NCI-H2081 (cell line): ENCODE measurements at places on chromosomes 16 and 17.
A peak's percentile ranks its signal among the peaks of the same experiment; 100 is the strongest.

GRCh38 chr17:6623941-6624340 lies 16.6 kb downstream of the KIAA0753 start:
- DNase-seq, result no peak

- DNase-seq, result no peak
Observed at GRCh38 chr16:22727285-22728166, 86.4 kb upstream of the HS3ST2 start.

DNA sequence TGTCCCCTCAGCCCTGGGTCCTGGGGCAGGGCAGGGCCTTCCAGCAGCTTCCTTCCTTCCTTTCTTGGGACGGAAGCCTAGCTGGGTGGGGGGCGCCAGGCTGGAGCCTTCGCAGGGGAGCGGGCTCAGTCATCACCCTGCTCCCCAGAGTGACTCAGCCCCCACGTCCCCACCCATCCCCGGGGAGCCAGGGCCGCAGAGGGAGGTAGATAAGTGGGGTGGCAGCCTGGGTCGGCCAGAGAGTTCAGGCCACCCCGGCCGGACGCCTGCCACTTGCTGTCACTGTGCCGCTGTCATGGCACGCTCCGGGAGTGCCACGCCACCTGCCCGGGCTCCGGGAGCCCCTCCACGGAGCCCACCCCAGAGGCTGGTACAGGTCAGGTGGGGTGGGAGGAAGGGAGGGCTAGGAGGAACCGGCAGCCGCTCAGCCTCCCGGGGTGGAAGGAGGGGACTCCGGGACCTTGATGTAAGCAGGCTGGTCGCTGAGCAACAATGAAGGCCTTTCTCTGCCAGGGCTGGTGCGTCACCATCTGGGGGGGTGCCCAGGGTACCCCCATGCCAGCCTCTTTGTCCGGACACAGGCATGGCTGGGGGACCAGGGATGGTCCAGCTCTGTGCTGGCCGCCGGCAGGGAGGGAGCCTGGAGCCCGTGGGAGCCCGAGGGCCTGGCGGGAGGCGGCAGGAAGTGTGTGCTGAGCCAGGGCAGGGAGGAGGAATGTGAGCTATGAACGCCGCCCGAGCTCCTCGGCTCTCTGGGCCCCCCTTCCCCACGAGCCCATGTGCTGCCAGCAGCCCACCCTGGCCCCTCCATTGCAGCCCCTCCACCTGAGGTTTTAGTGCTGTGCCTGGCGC lies 6.6 kb downstream of the NHERF2 start:
- DNase-seq, result no peak

DNA sequence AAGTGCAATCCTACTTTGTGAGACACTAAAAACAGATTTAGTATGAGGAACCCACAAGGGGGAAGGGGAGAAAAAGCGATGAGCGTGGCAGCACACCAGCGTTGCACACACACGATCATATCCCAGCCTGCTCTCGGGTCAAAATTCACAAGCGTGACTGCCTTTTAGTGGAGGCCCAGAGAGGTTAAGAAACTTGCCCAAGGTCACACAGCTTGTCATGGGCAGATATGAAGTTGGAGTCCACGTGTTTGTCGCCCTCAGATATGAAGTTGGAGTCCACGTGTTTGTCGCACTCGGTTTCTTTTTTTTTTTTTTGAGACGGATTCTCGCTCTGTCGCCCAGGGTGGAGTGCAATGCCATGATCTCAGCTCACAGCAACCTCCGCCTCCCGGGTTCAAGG lies 58.3 kb downstream of the TIMM22 start:
- no peak for DNase-seq

DNA sequence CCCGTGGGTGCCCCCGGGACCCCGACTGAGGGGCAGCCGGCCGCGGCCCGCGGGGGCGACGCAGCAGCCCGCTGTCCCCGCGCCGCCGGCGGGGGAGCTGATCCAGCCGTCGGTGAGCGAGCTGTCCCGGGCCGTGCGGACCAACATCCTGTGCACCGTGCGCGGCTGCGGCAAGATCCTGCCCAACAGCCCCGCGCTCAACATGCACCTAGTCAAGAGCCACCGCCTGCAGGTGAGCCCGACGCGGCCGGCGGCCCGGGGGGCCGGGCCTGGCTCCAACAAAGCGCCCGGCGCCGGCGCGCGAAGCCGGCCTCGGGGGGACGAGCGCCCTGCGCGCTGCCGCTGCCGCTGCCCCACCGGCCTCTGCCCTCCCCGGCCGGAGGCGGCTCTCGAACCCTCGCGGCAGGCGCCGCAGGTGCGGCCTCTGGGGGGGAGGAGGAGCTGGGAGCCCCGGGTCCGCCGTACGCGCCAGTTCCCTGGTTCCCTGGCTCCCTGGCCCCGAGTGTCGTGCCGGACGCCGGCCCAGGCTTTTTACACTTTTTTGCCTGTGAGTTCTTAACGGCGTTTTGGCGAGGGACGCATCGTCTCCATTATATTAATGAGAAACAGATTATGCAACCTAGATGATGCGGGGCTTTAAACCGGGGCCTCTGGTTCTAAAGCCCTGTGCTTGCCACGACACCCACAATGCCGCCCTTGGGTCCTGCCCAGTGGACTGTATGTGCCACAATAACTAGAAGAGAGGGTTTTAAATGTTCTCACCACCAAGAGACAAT lies 521 bp downstream of the ATMIN start:
- DNase-seq, result no peak

DNA sequence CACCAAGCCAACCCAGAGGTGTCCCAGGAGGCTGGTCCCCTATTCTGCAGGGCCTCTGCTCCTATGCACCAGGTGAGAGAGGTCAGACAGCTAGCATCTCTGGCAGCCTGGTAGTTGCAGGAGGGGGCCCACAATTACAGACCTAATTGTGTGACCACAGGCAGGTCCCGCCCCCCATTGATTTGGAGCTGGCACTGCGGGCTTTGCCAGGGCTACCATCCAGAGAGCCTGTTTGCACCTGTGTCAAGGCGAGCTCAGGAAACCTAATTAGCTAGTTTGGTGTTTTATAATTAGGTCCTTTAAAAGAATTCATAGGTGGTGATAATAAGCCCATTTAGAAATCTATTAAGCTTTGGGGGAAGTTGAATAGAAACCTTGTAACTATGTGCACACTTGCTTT lies 90.2 kb downstream of the MRM1 start:
- no peak for DNase-seq

GRCh38 chr17:12310811-12311210 lies 290.1 kb downstream of the MAP2K4 start:
- DNase-seq, result no peak

- DNase-seq, result no peak
Observed at GRCh38 chr17:5203908-5204294, 12.2 kb upstream of the ZNF594 start.

- no peak for DNase-seq
Observed at GRCh38 chr17:16286947-16287562, 66.2 kb downstream of the CENPV start.

DNA sequence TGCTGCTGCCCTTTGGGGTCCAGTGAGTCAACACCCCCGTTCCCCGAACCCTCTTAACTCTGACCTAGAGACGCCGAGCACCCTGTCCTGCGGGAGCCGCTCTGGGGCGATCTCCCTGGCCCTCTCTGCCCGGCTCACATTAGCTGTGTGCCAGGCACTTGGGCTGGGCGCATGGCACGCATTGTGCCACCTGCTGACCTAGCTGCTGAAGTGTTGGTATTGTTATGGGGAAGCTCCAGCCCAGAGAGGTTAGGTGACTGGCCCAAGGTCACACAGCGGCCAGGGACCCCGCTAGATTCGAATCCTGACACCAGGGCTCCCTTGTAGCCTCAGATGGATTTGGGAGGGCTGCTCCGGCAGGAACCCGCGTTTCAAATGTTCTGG lies 1.1 kb downstream of the HSD17B1 start:
- DNase-seq, result no peak

- DNase-seq, result peak; percentile 99
Observed at GRCh38 chr16:3364774-3365427, 9.2 kb downstream of the OR2C1 start.

GRCh38 chr17:57050306-57050705 lies 34.7 kb upstream of the AKAP1 start:
- DNase-seq, result no peak

DNA sequence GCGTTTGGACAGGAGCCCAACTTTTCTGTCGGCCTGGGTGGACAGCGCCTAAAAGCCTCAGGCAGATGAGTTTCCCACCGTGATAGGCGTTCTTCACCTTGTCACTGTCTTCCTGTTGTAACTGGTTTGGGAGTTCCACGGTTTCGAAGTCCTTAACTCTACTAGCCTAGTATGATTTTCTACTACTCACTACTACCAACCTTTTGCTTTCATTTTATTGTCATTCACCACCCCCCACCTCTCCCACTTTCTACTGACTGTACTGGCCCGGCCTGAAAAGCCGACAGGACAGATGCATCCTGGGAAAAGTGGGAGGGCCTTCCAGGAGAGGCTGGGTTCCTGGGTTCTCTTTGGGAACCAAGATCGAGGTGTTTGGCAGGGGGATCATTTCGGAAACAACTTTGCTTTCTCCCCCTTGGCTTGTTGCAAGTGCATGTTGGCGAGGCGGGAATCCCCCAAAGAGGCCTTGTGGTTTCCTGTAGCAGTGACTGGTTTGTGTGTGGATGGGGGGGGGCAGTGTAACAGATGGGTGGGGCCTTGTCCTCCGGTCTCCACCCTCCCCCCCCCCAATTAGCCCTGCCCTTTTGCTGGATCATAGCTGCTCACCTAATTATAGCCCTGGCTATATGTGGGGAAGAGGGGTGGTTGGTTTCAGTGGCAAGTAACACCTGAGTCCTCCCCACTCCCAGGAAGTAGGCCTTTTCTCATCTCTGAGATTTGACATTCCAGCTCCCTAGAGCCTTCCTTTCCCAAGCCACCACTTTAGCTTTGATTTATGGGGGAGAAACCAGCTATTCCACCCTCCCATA lies 1.4 kb downstream of the EIF5A start:
- peak; percentile 38 for DNase-seq

DNA sequence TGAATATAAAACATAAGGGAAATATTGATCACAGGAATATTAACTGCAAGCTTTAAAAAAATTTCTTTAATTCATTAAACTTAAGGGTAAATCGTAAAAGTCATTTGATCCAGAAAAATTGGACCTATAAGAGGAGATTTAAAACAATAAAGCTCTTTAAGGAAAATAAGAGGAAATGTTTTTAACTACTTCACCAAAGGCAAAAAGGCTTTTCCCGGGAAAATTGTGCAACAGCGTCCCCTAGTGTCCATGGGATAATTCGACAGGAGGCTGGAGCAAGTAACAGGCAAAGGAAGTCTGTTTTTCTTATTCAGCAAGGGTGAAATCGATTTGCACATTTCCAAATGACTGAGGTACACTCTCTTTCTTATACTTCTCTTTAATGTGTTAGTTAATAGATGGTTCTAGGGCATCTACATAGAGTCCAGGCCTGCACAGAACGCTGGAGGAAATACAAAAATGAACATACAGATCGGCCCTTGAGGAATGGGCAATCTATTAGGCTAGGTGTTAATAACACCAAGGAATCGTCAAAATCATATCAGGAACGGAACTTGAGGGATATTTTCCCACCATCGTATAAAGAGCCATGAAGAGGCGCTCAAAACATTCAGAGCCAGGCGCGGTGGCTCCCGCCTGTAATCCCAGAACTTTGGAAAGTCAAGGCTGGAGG lies 61.4 kb downstream of the ZNF18 start:
- peak; percentile 18 for DNase-seq

- no peak for DNase-seq
Observed at GRCh38 chr16:70740914-70741782, 55.3 kb upstream of the MTSS2 start.

GRCh38 chr16:84040823-84041820 lies 1.5 kb downstream of the SLC38A8 start:
- DNase-seq, result no peak

- no peak for DNase-seq
Observed at GRCh38 chr16:66844342-66845079, at the start of gene CA7. Gene CA7 (plus strand): TSS chr16:66844414. CDS start chr16:66844488, 74 bp downstream.

- no peak for DNase-seq
Observed at GRCh38 chr16:1180549-1181403, 27.9 kb downstream of the CACNA1H start.

DNA sequence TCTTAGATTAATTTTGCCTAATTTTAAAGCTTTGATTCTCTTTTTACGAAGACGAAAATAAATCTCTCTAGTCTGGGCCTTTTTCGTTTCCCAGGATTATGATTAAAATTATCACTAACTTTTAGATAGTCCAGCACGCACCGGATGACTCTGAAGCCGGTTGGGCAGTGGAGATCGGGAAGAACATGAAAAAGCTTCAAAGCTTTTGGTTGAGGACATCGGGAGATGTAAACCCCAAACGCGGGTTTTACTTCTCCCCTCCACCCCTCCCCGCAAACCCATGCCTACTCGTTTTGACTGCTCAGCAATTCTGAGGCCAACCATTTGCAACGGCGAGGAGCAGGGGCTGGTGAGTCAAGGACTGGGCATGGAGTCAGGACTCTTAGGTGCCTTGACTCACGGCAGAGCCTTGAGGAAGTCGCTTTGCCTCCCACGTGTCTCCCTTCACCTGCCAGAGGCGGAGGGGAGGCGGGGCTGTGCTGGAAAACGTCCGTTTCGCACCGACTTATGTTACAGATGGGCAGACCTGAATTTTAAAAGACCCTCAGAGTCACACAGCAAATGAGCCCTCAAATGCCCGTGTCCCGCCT lies 989 bp upstream of the DUSP14 start:
- DNase-seq, result peak; percentile 46

- no peak for DNase-seq
Observed at GRCh38 chr16:85046931-85047866, 19.6 kb downstream of the KIAA0513 start.

- DNase-seq, result no peak
Observed at GRCh38 chr16:70788668-70789594, 12.0 kb downstream of the VAC14 start.

GRCh38 chr17:61467416-61468262 lies 15.4 kb downstream of the TBX4 start:
- DNase-seq, result no peak

- DNase-seq, result no peak
Observed at GRCh38 chr16:18788828-18789514, 1.2 kb downstream of the RPS15A start.

- no peak for DNase-seq
Observed at GRCh38 chr17:74780443-74781238, 4.5 kb upstream of the NAT9 start.

DNA sequence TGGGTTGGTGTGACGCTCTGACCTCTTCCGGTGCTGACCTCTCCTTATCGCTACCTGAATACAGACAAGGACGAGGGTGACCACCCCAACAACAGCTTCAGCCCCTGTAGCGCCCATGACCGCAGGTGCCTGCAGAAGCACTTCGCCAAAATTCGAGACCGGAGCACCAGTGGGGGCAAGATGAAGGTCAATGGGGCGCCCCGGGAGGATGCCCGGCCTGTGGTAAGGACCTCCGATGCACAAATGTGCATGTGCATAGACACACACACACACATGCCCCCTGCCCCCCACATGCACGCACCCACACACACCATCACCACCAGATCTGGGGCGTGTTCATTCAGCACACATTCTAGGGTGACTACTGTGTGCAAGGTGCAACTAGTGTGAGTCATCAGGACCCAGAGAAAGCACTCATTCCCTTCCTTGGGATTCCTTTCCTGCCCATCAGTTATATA lies 9.7 kb downstream of the IGFBP4 start:
- DNase-seq, result no peak

- DNase-seq, result no peak
Observed at GRCh38 chr17:81652906-81653771, 3.2 kb downstream of the PDE6G start.

GRCh38 chr16:22624800-22625533 lies 114.3 kb downstream of the NPIPB5 start:
- DNase-seq, result no peak

- DNase-seq, result no peak
Observed at GRCh38 chr17:18177722-18178121, 5.9 kb upstream of the ALKBH5 start.
